MM.1S (cell line): ENCODE measurements at places on chromosomes 4 and X.

DNA sequence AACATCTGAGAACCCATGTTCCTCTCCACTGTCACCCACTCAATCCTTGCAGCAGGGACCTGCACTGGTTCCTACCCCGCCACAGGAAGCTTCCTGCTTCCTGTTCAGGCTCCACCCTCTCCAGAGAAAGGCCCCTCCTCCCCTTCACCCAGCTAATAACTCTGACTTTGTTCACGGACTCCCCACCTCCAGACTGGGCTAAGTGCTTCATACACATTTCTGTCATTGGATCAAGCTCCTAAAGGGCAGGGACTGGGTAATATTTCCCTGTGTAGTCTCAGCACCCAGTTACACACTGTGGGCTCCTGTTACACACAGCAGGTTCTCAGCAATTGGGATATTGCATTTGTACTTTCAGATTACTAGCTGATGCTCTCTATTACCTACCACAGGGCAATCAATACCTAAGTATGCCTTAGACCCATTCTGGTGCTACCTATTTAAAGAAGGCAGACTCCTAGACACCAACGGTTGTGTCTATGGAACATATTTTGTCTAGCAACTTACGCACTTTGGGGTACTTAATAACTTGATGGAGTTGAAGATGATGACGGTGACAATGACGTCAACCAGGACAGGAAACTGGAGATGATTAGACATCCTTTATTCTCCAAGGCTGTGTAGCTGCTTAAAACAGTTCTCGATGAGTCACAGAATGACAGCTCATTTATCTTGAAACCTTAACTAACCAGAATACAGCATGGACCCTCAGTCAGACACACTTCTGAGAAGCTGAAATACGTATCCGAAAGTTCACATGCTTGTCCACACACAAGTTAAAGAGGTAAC lies 58.1 kb downstream of the MAML3 start:
- no peak overlapping the region for H3K4me3 ChIP-seq
- no peaks in the 10 kb centered on the region for H3K4me1 ChIP-seq
- H3K36me3 ChIP-seq = no peaks in the 10 kb centered on the region
- no peaks in the 10 kb centered on the region for H3K27me3 ChIP-seq

DNA sequence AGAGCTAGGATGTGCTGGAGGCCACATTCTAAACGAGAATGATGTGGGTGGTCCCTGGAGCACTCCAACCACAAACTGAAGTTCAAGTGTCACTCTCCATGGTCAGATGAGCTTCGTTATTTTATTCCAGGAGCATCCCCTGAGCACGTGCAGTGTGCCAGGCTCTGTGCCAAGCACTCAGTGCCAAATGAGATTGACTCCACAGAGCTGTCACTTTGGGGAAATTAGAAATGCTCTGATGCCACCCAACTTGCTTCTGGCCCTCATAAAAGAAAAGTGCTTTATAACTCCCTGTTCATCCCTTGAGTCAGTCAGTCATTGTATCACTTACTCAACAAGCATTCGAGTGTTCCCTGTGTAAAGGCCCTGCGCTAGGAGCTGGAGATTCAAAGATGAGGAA lies 91.2 kb downstream of the RTL5 start:
- H3K27me3 ChIP-seq = no peaks in the 10 kb centered on the region
- H3K36me3 ChIP-seq = no peaks in the 10 kb centered on the region
- no peaks in the 10 kb centered on the region for H3K4me1 ChIP-seq

DNA sequence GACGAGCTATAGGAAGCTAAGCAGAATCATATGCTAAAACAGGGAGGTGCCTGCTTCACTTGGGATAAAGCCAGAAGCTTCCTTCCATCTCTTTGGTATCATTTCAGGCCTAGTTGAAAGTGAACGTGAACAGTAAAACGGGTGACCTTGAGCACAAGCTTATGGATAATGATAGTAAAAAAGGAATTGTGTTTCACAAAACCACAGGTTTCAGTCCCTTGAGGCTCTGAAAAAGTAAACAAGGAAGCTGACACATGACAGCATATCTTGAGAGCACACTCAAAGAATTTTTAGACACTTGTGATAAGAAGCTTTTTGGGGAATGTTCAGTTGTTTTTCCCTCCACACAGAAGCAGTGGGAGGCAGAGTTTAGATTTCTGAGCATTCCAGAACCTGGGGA lies 286.1 kb downstream of the DCHS2 start:
- peak; percentile 64 for DNase-seq
- no peaks in the 10 kb centered on the region for H3K36me3 ChIP-seq
- H3K4me3 ChIP-seq = no peak overlapping the region
- H3K4me1 ChIP-seq = peaks cover 4% of the 10 kb centered on the region; the same call in 1 of the 2 replicates
- H3K27ac ChIP-seq = no peak overlapping the region
- H3K27me3 ChIP-seq = 0 out of 2 replicates have a peak, but pooled peaks cover 6% of the 10 kb centered on the region

DNA sequence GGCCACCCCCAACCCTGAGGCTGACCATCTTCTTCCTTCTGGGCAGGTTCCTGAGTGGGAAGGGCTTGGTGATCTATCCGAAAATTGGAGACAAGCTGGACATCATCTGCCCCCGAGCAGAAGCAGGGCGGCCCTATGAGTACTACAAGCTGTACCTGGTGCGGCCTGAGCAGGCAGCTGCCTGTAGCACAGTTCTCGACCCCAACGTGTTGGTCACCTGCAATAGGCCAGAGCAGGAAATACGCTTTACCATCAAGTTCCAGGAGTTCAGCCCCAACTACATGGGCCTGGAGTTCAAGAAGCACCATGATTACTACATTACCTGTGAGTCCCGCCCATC lies 9.7 kb downstream of the EFNB1 start:
- H3K36me3 ChIP-seq = no peaks in the 10 kb centered on the region
- H3K4me1 ChIP-seq = no peaks in the 10 kb centered on the region
- H3K27me3 ChIP-seq = no peaks in the 10 kb centered on the region
- no peak for DNase-seq
- no peak overlapping the region for H3K4me3 ChIP-seq

DNA sequence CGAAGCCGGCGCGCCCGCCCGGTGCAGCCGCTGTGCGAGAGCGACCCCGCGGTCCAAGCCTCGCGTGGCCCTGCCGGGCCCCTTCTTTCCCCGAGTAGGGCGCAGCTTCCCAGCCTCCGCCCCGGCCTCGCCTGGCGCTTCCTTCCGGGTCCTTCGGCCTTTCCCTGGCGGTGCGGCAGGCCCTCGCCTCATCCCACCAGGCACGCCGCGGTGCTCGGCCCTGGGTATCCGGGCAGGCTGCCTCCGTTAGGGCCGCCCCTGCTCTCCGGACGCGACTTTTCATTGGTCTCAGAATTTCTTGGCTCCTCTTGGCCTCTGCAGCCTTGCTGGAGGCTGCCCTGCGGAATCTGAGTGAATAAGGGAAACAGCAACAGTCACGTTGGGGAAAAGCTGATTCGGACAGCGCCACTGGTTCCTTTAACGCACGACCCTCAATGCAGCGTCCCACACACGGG lies 429 bp downstream of the UVSSA start:
- DNase-seq = peak; percentile 75
- H3K27me3 ChIP-seq = no peaks in the 10 kb centered on the region
- H3K27ac ChIP-seq = peak overlapping the region; percentile 79
- peaks cover 4% of the 10 kb centered on the region; the same call in 1 of the 2 replicates for H3K4me1 ChIP-seq
- H3K36me3 ChIP-seq = no peaks in the 10 kb centered on the region
- H3K4me3 ChIP-seq = peak overlapping the region; percentile 77

GRCh38 chr4:3283916-3284315 lies 8.9 kb upstream of the RGS12 start:
- H3K36me3 ChIP-seq = no peaks in the 10 kb centered on the region
- H3K4me1 ChIP-seq = peaks cover 12% of the 10 kb centered on the region
- H3K27ac ChIP-seq = no peak overlapping the region
- no peak for DNase-seq
- peaks cover 25% of the 10 kb centered on the region for H3K27me3 ChIP-seq

DNA sequence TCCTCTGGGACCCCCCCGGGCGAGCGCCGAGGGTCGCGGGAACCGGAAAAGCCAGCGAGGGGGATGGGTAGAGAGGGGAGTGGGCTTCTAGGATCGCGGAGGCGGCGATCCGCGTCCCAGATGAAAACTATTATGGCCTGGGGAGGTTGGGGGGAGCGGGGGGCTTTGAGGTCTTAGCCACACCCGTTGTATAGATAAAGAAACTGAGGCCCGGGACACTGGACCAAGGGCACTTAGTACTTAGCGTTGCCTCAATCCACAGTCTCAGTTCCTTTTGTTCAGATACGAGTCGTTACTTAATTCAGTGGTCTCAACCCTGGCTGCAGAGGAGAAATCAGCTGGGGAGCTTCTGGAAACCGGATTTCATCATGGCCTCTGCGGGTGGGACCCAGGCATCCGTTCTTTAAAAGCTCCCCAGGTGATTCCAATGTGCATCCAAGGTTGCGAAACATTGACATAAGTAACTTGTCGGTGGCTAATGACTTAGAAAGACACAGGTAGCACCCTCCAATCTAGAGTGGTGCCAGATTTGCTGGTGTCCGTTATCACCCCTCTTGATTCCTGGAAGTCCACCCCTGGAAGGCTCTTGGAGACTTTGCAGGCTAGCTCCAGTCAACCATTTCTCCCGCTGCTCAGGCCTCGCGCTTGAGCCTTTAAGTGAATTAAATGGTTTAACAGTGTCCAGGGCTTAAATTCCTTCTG lies 90.7 kb downstream of the GEMIN8 start:
- no peak overlapping the region for H3K27ac ChIP-seq
- H3K4me3 ChIP-seq = no peak overlapping the region
- H3K27me3 ChIP-seq = no peaks in the 10 kb centered on the region
- H3K4me1 ChIP-seq = no peaks in the 10 kb centered on the region

DNA sequence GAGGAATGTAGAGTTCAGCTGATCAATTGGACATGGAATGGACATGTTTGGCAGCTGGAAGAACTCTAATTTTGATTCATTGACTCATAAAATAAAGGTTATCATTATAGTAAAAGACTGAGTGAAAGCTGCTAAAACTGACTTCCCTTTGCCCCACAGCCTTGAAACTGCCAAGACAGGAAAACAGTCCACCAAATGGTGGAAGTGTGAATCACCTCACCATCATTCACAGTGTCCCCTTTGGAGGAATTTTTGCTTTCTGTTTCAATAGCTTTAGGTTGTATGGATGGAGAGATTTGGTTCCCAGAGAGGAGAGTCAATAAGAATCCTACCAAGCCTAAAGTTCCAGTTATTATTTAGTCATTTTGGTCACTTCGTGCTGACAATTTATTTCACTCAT lies 20.8 kb upstream of the FREM3 start:
- H3K27me3 ChIP-seq = no peaks in the 10 kb centered on the region
- H3K36me3 ChIP-seq = no peaks in the 10 kb centered on the region
- no peaks in the 10 kb centered on the region for H3K4me1 ChIP-seq

DNA sequence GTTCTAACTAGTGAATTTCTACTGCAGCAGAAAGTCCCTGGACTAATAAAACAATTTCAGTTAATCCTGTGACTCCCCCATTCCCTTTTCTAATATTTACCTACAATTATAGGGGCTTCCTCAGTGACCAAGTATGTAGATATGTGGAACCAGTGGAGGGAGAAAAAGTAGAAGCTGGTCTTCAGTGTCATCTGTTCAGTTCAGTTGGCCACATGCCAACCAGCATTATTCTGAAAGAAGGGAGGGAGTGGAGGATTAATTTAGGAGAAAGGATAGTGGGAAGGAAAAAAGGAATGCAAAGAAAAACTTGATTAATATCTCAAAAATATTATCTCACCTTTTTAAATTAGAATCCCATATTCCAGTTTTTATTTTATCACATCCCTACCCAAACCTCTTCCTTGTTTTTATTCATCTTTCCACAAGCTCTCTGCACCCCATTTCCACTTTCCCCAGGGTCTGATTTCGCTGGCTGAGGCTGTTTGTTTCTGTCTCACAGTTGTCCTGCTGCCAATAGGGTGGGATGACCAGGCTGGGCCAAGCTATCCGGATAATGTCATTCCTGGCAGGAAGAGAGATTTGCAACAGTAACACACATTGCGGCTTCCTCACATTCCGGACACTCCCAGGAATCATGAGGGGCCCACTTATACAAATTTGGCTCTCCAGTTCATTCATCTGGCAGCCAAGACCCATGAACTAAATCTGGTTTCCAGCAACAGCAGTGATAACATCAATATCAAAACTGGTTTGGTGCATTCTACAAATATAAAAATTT lies 24.6 kb upstream of the ANTXR2 start:
- no peaks in the 10 kb centered on the region for H3K36me3 ChIP-seq
- H3K27me3 ChIP-seq = no peaks in the 10 kb centered on the region
- H3K27ac ChIP-seq = no peak overlapping the region
- DNase-seq = no peak
- H3K4me3 ChIP-seq = no peak overlapping the region

- no peaks in the 10 kb centered on the region for H3K4me1 ChIP-seq
- no peak for DNase-seq
- H3K4me3 ChIP-seq = no peak overlapping the region
- no peaks in the 10 kb centered on the region for H3K27me3 ChIP-seq
Observed at GRCh38 chr4:102047616-102048015, 257.1 kb downstream of the BANK1 start.

DNA sequence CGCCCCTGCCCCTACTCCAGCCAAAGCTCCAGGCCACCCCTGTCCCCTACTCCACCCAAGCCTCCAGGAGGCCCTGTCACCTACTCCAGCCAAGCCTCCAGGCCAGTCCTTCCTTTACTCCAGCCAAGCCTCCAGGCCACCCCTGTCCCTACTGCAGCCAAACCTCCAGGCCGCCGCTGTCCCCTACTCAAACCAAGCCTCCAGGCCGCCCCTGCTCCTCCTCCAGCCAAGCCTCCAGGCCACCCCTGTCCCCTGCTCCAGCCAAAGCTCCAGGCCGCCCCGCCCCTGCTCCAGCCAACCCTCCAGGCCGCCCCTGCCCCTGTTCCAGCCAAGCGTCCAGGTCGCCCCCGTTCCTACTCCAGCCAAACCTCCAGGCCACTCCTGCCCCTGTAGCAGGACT lies 5.1 kb upstream of the ASMT start:
- no peak overlapping the region for H3K27ac ChIP-seq
- H3K27me3 ChIP-seq = no peaks in the 10 kb centered on the region
- no peaks in the 10 kb centered on the region for H3K4me1 ChIP-seq
- H3K36me3 ChIP-seq = no peaks in the 10 kb centered on the region

GRCh38 chr4:74529284-74530041 lies 84.5 kb downstream of the AREG start:
- no peaks in the 10 kb centered on the region for H3K4me1 ChIP-seq
- no peaks in the 10 kb centered on the region for H3K27me3 ChIP-seq
- H3K27ac ChIP-seq = no peak overlapping the region
- no peak overlapping the region for H3K4me3 ChIP-seq
- H3K36me3 ChIP-seq = no peaks in the 10 kb centered on the region

DNA sequence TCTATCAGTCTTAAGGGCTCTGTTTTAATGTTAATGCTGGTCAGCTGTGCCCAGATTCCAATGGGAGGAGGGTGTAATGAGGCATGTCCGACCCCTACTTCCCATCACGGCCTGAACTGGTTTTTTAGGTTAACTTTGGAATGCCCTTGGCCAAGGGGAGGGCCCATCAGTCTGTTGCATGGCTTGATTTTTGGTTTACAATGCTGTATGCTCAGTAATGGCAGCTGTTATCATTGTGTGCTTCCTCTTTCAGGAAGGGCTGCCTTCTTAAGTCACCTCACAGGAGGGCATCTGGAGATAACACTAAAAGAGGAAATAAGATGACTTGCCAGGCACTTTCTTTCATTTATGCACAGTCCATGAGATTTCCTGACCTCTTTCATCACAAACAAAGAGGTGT lies 36.3 kb downstream of the ATXN3L start:
- H3K4me1 ChIP-seq = peaks cover 27% of the 10 kb centered on the region
- peak; percentile 48 for DNase-seq

- no peak for DNase-seq
- no peaks in the 10 kb centered on the region for H3K36me3 ChIP-seq
- no peak overlapping the region for H3K27ac ChIP-seq
Observed at GRCh38 chr4:25081866-25082471, 51.2 kb upstream of the LGI2 start.

GRCh38 chr4:182896421-182896820 lies 20.8 kb downstream of the DCTD start:
- 0 out of 2 replicates have a peak, but pooled peaks cover 5% of the 10 kb centered on the region for H3K36me3 ChIP-seq
- no peak for DNase-seq
- no peaks in the 10 kb centered on the region for H3K27me3 ChIP-seq
- no peaks in the 10 kb centered on the region for H3K4me1 ChIP-seq
